HCT116 (cell line): ENCODE measurements at places on chromosomes 3 and 15.

DNA sequence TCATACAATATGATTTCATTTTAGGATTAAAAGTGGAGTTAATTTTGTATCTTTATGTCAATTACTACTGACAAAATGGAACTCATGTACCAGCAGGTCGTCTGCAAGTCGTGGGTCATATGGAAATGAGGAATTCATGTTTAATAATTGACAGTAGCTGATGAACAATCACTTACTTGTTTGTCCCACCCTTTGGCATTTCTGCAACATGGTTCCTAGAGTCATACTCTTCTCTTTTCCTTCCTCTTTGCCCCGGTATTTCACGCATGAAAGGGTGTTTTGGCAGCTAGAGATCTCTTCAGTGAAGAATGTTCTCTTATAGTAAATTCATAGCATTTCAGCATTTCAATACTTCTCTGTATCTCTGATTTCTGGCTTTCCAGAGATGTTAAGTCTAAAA lies 133.3 kb upstream of the SLC24A5 start:
- no peak for DNase-seq

DNA sequence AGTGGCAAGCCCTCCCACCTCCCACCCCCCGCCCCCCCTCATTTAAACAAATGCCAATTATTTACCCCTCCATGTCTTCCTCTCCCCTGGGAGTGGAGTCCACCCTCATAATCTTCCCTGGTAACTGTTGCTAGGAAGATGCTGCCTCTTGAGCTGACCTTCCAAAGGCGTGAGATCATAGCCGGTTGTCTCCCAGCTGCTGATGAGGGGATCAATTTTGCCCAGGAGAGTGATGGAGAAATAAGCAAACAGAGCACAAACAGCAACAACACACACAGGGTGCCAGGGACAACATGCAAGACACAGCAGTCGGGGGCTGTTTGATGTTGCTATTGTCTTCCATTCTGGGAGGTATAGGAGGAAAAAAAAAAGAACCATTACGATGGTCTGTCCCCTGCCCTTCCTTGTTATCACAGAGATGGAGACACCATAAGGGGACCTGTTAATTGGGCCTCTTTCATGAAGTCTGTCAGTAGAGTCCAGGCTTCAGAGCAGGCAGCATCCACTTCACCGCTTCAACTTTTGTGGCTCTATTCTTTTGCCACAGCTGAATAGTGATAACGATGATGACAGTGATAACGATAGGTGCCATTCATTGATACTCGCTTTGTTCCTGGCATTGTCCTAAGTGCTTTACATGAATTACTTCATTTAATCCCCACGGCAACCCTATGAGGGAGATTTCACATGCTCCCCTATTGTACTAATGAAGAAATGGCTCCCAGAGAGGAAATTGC lies 76.9 kb upstream of the RGMA start:
- no peak for DNase-seq

DNA sequence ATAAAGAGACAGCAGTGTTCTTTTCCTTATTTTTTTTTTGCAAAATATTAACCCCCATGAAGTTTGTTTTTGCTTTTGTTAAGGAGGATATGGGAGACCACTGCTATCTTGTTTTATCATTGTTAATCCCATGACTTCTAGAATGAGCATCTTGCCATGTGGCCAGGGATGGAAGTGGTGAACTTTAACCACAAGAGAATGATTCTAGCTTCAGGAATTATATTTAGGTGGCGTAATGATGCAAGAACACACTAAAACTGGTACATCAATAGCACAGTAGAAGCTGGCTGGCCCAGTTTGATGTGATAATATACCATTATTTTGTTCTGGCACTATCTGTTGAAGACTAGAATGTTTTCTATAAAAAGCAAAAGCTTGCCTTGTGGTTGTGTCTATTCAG lies 720.9 kb downstream of the GRM7 start:
- DNase-seq = no peak

GRCh38 chr3:150419959-150420358 lies 11.9 kb downstream of the TSC22D2 start:
- DNase-seq = no peak

DNA sequence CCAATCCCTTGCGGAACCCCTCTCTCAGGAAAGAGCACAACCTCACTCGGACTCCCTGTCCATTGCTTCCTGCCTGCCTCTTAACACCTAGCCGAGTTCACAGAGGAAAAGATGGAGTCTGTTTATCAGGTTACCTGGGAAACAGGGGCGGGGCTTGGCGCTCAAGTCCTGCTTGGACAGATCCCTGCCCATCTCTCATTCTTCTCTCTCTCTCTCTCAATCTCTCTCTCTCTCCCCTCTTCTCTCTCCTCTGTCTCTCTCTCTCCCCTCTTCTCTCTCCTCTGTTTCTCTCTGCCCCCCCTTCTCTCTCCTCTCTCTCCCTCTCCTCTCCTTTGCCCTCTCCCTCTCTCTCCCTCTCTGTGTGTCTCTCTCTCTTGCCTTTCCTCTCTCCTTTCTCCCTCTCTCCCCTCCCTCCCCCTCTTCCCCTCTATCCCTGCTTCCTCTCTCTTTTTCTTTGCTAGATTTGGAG lies at the start of gene EFHB:
Gene EFHB, minus strand, starts transcription at position 120 of the 469 bp plus-strand sequence. CDS start 199 bp downstream, outside the sequence.
- DNase-seq = peak; percentile 39
